Activated CD4-positive, alpha-beta T cell treated with anti-CD3 and anti-CD28 coated beads, Interleukin-2, amount 10 ng/mL, durations not matched to agents 7 days and 5 days (primary cell): ENCODE measurements at places on chromosomes 12 and 14. TPM values are rescaled to one million over a fixed set of nuclear protein-coding genes. Genes with fewer than 3 reads are reported as not detected.

The TAS2R14 gene
- total RNA-seq = 2.1 TPM

The ZDHHC22 gene
- not detected for total RNA-seq

The KRT2 gene
- 0.10 TPM for total RNA-seq

GRCh38 chr14:92945959-92946846 lies 23.3 kb downstream of the CHGA start:
- H3K36me3 ChIP-seq = no peaks in the 10 kb centered on the region
- H3K4me1 ChIP-seq = no peaks in the 10 kb centered on the region
- no peak overlapping the region for H3K27ac ChIP-seq
- no peak for DNase-seq

The BRF1 gene
- 50.9 TPM for total RNA-seq

The HOTAIR gene
- total RNA-seq = not detected

DNA sequence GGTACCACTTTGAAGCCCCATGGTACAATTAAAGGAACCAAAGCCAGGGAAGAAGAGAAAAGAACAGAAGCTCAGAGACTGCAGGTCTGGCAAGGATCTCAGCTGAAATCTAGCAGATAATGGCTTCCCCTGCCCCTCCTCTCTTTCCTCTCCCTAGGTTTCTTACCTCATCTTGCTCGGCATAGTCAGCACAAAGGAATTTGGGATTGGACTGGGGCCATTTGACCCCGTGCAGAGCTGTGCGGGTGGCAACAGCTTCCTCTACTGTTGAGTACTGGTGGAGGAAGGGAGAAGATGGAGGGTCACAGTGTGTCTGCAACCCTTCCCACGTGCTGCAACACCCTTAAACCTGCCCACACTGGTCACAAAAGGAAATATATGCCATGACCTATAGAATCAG lies 4.7 kb upstream of the CDH24 start:
- H3K4me3 ChIP-seq = no peak overlapping the region
- peaks cover 58% of the 10 kb centered on the region for H3K36me3 ChIP-seq
- H3K27ac ChIP-seq = no peak overlapping the region
- peaks cover under 1% of the 10 kb centered on the region for H3K27me3 ChIP-seq
- no peak for DNase-seq

- H3K4me1 ChIP-seq = peaks cover 3% of the 10 kb centered on the region
- H3K27me3 ChIP-seq = no peaks in the 10 kb centered on the region
- no peaks in the 10 kb centered on the region for H3K36me3 ChIP-seq
- H3K4me3 ChIP-seq = no peak overlapping the region
- DNase-seq = no peak
- H3K27ac ChIP-seq = no peak overlapping the region
Measured at GRCh38 chr12:64332296-64332695, 58.3 kb downstream of the C12orf56 start.

The PAX9 gene
- total RNA-seq = not detected

The TBX3 gene
- not detected for total RNA-seq

GRCh38 chr12:47841501-47841900 lies 21.8 kb upstream of the HDAC7 start:
- no peak for DNase-seq
- H3K27me3 ChIP-seq = no peaks in the 10 kb centered on the region
- H3K27ac ChIP-seq = no peak overlapping the region

The P3H3 gene
- total RNA-seq = not detected

DNA sequence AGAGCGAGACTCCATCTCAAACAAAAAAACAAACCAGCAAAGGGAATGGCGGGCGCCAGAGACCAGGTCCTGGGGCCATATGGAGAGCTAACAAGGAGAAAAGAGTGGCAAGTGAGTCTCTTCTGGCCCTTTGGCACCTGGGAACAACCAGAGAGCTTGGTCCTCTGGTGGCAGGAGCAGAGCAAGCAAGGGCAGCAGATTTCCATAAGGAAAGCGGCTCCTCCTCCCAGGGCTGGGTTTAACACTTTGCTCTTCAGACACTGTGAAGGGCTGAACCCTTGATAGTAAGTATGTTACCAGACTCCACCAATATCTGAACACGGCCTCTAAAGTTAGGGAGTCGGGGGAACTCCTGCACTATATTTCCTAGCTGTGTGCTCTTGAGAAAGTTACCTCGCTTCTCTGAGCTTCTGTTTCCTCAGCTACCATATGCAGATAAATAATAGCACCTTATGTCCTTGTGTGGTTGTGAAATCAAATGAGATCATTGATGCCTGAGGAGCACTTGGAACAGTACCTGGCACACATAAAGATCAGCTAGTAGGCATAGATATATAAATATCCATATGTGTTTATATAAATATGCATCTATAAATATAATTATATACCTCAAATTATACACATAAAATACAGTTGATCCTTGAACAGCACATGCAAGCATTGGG lies 33.4 kb upstream of the PLEKHG6 start:
- H3K4me3 ChIP-seq = no peak overlapping the region
- no peak for DNase-seq
- H3K36me3 ChIP-seq = no peaks in the 10 kb centered on the region
- H3K27me3 ChIP-seq = peaks cover 36% of the 10 kb centered on the region
- no peak overlapping the region for H3K27ac ChIP-seq
- peaks cover 8% of the 10 kb centered on the region for H3K4me1 ChIP-seq

DNA sequence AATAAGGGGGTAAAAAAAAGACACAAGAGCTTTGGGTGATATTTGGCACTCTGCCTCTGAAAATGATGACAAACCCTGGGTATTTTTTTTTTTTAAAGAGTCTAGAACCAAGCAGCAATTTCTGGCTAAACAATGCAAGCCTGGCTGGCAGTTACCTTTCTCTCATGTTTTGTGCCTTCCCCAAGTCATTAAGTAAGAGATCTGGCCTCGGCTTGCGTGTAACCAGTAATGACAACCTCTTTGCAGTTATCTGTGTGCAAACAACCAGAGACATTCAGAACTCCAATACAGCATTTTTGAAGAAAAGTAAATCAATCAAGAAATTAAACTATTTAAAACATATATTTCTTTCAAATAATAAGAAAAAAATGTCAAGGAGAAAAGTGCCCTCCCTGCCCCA lies 167.5 kb downstream of the KCNC2 start:
- no peak for DNase-seq
- no peaks in the 10 kb centered on the region for H3K36me3 ChIP-seq
- no peaks in the 10 kb centered on the region for H3K4me1 ChIP-seq
- no peak overlapping the region for H3K4me3 ChIP-seq

- H3K4me3 ChIP-seq = peak overlapping the region; percentile 29
- DNase-seq = no peak
- H3K27me3 ChIP-seq = peaks cover 61% of the 10 kb centered on the region
- H3K27ac ChIP-seq = no peak overlapping the region
- peaks cover 21% of the 10 kb centered on the region for H3K36me3 ChIP-seq
- peaks cover 33% of the 10 kb centered on the region for H3K4me1 ChIP-seq
Measured at GRCh38 chr12:48997719-48998496, 1.3 kb downstream of the DDN start.

- DNase-seq = no peak
- H3K27me3 ChIP-seq = no peaks in the 10 kb centered on the region
- H3K4me3 ChIP-seq = no peak overlapping the region
- H3K27ac ChIP-seq = no peak overlapping the region
Measured at GRCh38 chr12:19608039-19608438, 168.7 kb downstream of the AEBP2 start.

The RTL1 gene
- total RNA-seq = not detected

The CPNE8 gene
- total RNA-seq = 3.7 TPM

GRCh38 chr12:50120521-50120920 lies 8.5 kb downstream of the COX14 start:
- H3K4me1 ChIP-seq = peaks cover 22% of the 10 kb centered on the region
- H3K4me3 ChIP-seq = no peak overlapping the region
- no peak for DNase-seq
- no peaks in the 10 kb centered on the region for H3K27me3 ChIP-seq

GRCh38 chr14:90911121-90911520 lies 94.9 kb upstream of the TTC7B start:
- no peak for DNase-seq
- H3K27me3 ChIP-seq = no peaks in the 10 kb centered on the region
- H3K4me1 ChIP-seq = peaks cover 22% of the 10 kb centered on the region
- H3K36me3 ChIP-seq = peaks cover 57% of the 10 kb centered on the region

GRCh38 chr14:50350975-50351374 lies 38.9 kb downstream of the DMAC2L start:
- H3K4me3 ChIP-seq = no peak overlapping the region
- H3K27ac ChIP-seq = no peak overlapping the region
- no peak for DNase-seq

The PTPRB gene
- not detected for total RNA-seq

The CEP290 gene
- 10.9 TPM for total RNA-seq

DNA sequence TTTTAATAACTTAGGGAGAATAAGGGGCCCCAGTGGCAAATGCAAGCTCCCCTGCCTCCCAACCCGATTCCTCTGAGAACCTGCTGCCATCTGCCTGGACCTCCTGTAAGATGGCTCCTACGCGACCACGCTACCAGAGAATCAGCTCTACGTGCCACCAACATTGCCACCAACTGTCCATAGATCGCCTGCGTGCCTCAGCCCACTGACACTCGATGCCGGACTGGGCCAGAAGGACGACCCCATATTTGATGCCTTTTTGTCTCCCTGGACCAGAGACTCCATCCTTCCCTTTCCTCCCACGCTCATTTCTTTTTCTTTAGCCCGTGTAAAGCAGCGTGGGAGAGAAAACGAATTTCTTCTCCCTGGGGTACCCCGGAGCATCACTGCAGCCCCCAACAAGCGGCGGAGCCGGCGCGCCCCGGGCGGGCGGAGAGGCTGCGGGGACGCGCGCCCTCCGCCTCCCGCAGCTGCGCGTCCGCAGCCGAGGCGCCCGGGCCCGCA lies 565 bp upstream of the KLHL42 start:
- peaks cover 21% of the 10 kb centered on the region for H3K36me3 ChIP-seq
- H3K4me1 ChIP-seq = peaks cover 31% of the 10 kb centered on the region
- H3K27me3 ChIP-seq = peaks cover 10% of the 10 kb centered on the region

DNA sequence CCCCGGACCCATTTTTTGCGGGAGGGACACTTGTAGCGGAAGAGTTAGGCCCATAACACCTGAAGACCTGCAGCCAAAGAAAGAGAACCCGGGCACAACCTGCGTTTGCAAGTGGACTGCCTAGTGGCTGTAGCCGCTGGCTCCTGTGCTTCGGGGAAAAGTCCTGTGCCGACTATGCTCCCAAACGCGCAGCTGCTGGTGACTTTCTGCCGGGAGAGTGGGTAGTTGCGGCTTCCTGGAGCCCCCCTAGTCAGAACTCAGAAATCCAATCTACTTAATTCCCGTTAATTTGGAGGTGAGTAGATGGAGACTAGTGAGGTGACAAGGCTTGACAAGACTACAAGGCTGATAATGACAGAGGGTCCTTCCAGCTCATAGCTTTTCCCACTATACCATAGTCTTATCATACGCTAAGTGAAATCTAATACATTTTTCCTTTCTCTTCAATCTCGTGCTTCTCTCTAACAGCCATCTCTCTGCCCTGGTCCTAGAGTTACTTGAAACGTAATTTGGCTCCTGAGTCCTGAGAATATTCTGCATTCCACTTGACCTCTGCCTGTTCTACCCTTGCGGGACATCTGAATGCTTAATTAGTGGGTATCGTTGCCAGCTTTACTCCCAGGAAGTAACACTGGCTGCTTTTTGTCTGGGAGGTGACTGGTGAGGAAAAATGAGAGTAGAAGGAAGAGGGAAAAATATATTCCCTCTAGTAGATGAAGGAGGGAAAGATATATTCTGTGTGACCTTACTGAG lies 556 bp downstream of the MTHFD1 start:
- H3K4me1 ChIP-seq = peaks cover 60% of the 10 kb centered on the region
- peaks cover 39% of the 10 kb centered on the region for H3K36me3 ChIP-seq
- H3K4me3 ChIP-seq = peak overlapping the region; percentile 98
- H3K27me3 ChIP-seq = no peaks in the 10 kb centered on the region
